ENCODE measurements at places on chromosomes 7 and 10.

GRCh38 chr7:1546909-1547776, 8.9 kb downstream of the TMEM184A start:
- no peak for DNase-seq
- no peaks in the 10 kb centered on the region for H3K27me3 ChIP-seq

- H3K4me3 ChIP-seq: no peak overlapping the region
- H3K4me1 ChIP-seq: peaks cover 1% of the 10 kb centered on the region
- H3K27me3 ChIP-seq: no peaks in the 10 kb centered on the region
- peaks cover 25% of the 10 kb centered on the region for H3K36me3 ChIP-seq
- DNase-seq: no peak
These were observed 20.9 kb downstream of the PARP12 start for GRCh38 chr7:140041659-140042385.

DNA sequence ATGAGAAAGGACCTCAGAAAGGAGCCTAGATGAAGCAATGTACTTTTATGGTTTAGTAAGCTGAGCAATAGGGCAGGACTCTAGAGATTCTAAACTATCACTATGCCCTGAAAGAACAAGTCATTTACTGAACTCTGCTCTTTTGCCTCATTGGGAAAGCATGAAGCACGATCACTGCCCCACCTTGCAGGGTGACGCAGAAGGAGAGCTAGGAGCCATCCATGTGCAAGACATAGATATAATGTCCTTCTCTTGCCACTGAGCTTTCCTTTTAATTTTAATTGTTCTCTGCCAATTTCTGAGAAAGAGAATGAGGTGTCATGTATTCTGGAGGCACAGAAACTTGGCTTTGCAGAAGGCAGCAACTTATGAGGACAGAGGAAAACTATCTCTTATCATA, 108.3 kb downstream of the SORCS1 start:
- H3K4me1 ChIP-seq: no peaks in the 10 kb centered on the region
- H3K27me3 ChIP-seq: peaks cover 4% of the 10 kb centered on the region
- no peak overlapping the region for H3K4me3 ChIP-seq
- no peak for DNase-seq

- DNase-seq: no peak
These were observed 816 bp downstream of the TECPR1 start for GRCh38 chr7:98251231-98251600.

GRCh38 chr7:18573410-18574234, 78.1 kb downstream of the HDAC9 start:
- no peaks in the 10 kb centered on the region for H3K4me1 ChIP-seq
- DNase-seq: no peak
- H3K27me3 ChIP-seq: no peaks in the 10 kb centered on the region
- no peak overlapping the region for H3K4me3 ChIP-seq
- no peak overlapping the region for H3K27ac ChIP-seq

GRCh38 chr10:111077785-111078504, 1.1 kb downstream of the ADRA2A start:
- DNase-seq: peak; percentile 38
- no peak overlapping the region for H3K27ac ChIP-seq
- H3K4me1 ChIP-seq: no peaks in the 10 kb centered on the region
- no peaks in the 10 kb centered on the region for H3K36me3 ChIP-seq

DNA sequence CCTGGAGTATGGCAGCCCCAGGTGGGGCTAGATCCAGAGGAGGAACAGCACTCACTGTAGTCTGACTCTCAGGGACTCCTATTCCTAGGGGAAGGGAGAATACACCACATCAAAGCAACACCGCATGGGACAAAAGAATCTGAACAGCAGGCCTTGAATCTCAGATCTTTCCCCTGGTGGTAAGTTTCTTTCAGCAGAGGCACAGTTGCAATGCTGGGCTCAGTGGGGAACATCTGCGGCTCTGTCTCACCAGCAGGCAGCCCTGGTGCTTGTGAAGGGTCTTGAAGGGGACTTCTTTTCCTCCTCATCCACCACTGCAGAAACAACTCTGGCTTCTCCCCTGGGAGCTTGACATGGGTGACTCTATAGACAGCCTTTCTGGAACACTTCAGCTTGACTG, 111.2 kb upstream of the ARHGAP21 start:
- H3K4me3 ChIP-seq: no peak overlapping the region
- no peak overlapping the region for H3K27ac ChIP-seq
- H3K36me3 ChIP-seq: no peaks in the 10 kb centered on the region
- DNase-seq: no peak
- H3K4me1 ChIP-seq: no peaks in the 10 kb centered on the region
- no peaks in the 10 kb centered on the region for H3K27me3 ChIP-seq

DNA sequence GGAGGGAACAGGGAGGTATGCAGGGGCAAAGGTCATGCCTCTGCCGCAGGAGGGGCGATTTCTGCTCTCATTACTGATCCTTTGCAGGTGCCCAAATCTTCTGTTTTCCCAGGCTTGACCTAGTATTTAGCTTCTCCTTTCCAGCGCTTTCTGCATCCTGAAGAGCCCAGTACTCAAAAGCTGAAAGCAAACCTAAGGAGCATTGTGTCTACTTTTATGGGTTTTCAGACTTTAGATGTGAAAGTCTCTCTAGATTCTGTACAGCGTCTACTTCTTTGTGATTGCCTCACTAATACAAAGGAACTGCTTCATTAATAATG, 560 bp downstream of the GBF1 start:
- peaks cover 5% of the 10 kb centered on the region for H3K27me3 ChIP-seq
- H3K4me1 ChIP-seq: peaks cover 43% of the 10 kb centered on the region
- DNase-seq: no peak
- no peaks in the 10 kb centered on the region for H3K36me3 ChIP-seq
- peak overlapping the region; percentile 98 for H3K4me3 ChIP-seq

- peaks cover 54% of the 10 kb centered on the region for H3K36me3 ChIP-seq
- no peaks in the 10 kb centered on the region for H3K27me3 ChIP-seq
- H3K4me1 ChIP-seq: no peaks in the 10 kb centered on the region
- no peak for DNase-seq
- no peak overlapping the region for H3K27ac ChIP-seq
These were observed 11.4 kb downstream of the ZSWIM8 start for GRCh38 chr10:73796766-73797165.

DNA sequence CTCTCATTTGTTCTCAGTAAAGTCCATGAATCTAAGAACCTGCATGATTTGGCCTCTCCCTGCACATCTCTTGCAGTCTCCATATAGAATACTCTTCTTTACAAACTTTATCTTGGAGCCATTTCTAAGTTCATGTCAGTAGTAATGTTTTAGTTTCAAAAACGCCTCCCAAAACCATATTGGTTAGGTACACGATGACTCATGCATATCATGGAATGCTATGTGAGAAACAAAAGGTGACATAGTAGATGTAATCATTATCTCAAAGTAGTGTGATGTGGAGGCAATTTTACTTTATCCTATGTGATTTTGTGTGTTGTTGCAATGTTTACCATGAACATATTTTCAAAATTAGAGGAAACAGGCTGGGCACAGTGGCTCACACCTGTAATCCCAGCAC, 520.7 kb downstream of the KCNMA1 start:
- DNase-seq: no peak
- no peaks in the 10 kb centered on the region for H3K27me3 ChIP-seq
- H3K4me3 ChIP-seq: no peak overlapping the region
- H3K4me1 ChIP-seq: no peaks in the 10 kb centered on the region

GRCh38 chr7:50684011-50684712, 98.5 kb downstream of the GRB10 start:
- peaks cover 36% of the 10 kb centered on the region for H3K4me1 ChIP-seq
- H3K27ac ChIP-seq: no peak overlapping the region
- H3K36me3 ChIP-seq: peaks cover 10% of the 10 kb centered on the region
- H3K4me3 ChIP-seq: no peak overlapping the region
- no peaks in the 10 kb centered on the region for H3K27me3 ChIP-seq

DNA sequence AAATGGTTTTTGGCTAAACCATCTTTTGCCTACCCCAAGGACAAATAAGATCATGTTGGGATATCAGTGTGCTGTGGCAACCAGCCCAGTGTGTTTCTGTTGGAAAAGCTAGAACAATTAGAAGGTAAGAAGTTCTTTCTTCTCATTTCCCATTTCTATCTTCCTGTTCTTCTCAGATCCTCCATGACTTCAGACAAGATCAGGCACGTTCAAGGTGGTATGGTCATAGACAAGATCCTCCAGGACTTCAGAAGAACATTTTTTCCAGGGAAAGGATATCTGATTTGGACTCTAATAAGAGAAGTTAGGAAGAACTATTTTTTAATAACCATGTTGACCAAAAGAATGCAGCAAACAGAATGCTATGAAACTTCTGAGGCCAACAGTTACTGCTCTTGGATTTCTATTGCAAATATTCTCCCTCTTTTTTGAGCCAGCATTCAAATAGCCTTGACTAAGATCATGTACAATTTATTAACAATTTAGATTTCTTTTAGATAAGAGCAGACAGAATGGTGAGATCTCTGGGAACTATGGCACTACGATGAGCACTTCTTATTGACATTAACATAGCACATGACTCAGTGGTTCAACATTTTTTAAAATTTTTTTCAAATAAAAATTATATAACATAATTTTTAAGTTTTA, 15.9 kb downstream of the HYCC1 start:
- no peak for DNase-seq
- H3K4me3 ChIP-seq: no peak overlapping the region
- no peaks in the 10 kb centered on the region for H3K27me3 ChIP-seq
- H3K27ac ChIP-seq: no peak overlapping the region
- no peaks in the 10 kb centered on the region for H3K36me3 ChIP-seq

DNA sequence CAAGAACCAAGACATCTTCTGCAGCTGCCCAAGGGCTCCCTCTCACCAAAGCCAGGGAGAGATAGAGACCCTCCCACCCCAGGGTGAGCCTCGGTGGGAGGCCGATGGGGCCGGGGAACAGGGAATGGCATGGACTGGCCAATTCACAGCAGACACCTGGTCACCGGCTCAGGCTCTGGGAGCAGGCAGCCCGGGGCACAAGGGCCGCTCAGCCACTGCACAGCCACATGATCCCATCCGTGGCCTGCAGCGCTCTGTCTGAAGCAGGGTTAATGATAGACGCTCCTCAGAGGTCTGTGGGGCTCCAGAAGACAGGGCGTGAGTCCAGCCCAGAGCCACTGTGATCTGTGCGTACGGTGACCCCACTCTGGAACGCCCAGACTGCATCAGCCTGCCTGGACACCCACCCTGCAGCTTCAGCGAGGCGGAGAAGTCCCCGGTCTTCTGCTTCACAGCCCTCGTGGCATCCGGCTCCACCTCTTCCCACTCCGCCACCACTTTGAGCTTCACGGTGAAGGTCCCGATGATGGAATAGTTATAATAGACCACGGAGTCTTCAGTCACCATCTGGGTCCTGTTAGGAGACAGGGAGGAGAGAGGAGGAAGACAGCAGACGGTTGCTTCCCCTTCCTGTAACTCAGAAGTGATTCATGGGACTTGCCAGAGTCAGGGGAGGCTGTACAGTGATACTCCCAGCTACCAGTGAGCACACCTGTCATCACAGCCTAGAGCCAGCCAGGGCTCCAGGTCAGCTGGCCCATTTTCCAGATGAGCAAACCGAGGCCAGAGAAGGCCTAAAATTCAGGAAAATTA, 14.0 kb downstream of the TMEM130 start:
- H3K4me1 ChIP-seq: no peaks in the 10 kb centered on the region
- H3K36me3 ChIP-seq: no peaks in the 10 kb centered on the region
- no peak overlapping the region for H3K4me3 ChIP-seq
- no peaks in the 10 kb centered on the region for H3K27me3 ChIP-seq
- no peak for DNase-seq

GRCh38 chr7:99210265-99210970, 2.5 kb upstream of the KPNA7 start:
- no peak for DNase-seq
- H3K4me1 ChIP-seq: no peaks in the 10 kb centered on the region
- H3K4me3 ChIP-seq: no peak overlapping the region
- H3K27ac ChIP-seq: no peak overlapping the region

DNA sequence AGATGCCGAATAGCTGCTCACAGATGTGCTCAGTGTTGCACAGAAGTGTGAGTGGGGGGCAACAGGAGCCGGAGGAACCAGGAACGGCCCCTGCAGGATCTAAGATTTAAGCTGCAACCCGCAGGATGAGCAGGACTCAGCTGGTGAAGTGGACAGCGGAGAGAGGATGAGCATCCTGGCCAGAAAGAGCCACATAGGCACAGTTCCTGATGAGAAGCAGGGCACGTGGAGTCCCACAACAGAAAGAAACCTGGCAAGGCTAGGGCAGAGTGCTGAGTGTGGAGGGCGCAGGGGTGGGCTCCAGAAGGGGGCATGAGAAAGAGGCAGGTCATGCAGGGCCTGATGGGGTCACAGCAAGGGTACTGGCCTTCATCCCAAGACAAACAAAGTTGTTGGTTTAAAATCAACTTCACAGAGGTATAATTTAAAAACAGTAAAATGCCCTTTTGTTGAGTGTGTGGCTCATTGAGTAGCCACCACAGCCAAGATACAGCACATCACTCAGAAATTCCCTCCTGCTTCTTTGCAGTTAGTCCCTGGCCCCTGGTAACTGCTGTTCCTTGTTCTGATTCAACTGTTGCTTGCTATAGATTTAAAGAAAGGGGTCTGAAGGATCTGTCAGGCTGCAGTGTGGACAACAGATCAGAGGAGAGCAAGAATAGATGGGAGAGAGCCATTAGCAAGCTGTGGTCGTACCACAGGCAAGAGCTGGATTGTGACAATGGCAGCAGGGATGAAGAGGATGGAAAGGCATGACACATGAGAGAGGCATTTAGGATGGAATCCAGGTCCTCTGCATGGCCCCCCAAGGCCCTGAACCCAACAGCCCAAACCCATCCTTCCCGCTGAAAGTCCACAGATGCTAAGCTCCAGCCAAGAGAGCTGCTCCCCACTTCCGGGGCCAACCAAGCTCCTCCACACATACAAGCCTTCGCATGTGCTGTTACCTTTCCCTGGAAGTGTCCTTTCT, 53.1 kb upstream of the OSBPL3 start:
- H3K36me3 ChIP-seq: no peaks in the 10 kb centered on the region
- H3K4me1 ChIP-seq: peaks cover 4% of the 10 kb centered on the region
- H3K4me3 ChIP-seq: no peak overlapping the region
- H3K27ac ChIP-seq: no peak overlapping the region

- no peaks in the 10 kb centered on the region for H3K4me1 ChIP-seq
- DNase-seq: no peak
- H3K27me3 ChIP-seq: no peaks in the 10 kb centered on the region
- no peak overlapping the region for H3K27ac ChIP-seq
- no peak overlapping the region for H3K4me3 ChIP-seq
These were observed 50.9 kb downstream of the ICA1 start for GRCh38 chr7:8210845-8211724.

GRCh38 chr7:80779456-80779855, 139.4 kb downstream of the SEMA3C start:
- no peak for DNase-seq
- no peak overlapping the region for H3K27ac ChIP-seq
- H3K4me1 ChIP-seq: no peaks in the 10 kb centered on the region
- no peaks in the 10 kb centered on the region for H3K36me3 ChIP-seq
- no peak overlapping the region for H3K4me3 ChIP-seq

- no peak for DNase-seq
- no peaks in the 10 kb centered on the region for H3K36me3 ChIP-seq
- H3K27me3 ChIP-seq: no peaks in the 10 kb centered on the region
- H3K4me3 ChIP-seq: no peak overlapping the region
These were observed 54.1 kb downstream of the ZNF248 start for GRCh38 chr10:37803269-37803668.

GRCh38 chr7:32948202-32948601, 9.0 kb upstream of the FKBP9 start:
- H3K4me3 ChIP-seq: no peak overlapping the region
- H3K36me3 ChIP-seq: no peaks in the 10 kb centered on the region
- DNase-seq: peak; percentile 31
- H3K4me1 ChIP-seq: peaks cover 1% of the 10 kb centered on the region
- no peaks in the 10 kb centered on the region for H3K27me3 ChIP-seq
- H3K27ac ChIP-seq: no peak overlapping the region
